Cardiac atrium fibroblast (primary cell): ENCODE measurements at places on chromosomes 1 and 21. TPM values are rescaled to one million over a fixed set of nuclear protein-coding genes. Genes with fewer than 3 reads are reported as not detected.

CA14 gene
- total RNA-seq, result not detected in 2 replicates

CHI3L1 gene
- 0.54 and 23.8 TPM in 2 replicates for total RNA-seq

MINDY1 gene
- 3.8 and 10.7 TPM in 2 replicates for total RNA-seq

RNF186 gene
- total RNA-seq, result not detected in 2 replicates

FCRL4 gene
- not detected in 2 replicates for total RNA-seq

CR1 gene
- not detected in 2 replicates for total RNA-seq

VHLL gene
- total RNA-seq, result not detected in 2 replicates

PDC gene
- total RNA-seq, result not detected in 2 replicates

ZBTB8B gene
- under 0.01 and 0.16 TPM in 2 replicates for total RNA-seq

DMBX1 gene
- not detected in 2 replicates for total RNA-seq

PLA2G5 gene
- total RNA-seq, result 15.9 and 35.0 TPM in 2 replicates

TTC3 gene
- total RNA-seq, result 129 and 149 TPM in 2 replicates
